ENCODE measurements at places on chromosomes 12 and 14.

GRCh38 chr14:104090071-104090748, 4.7 kb downstream of the ASPG start:
- DNase-seq, result no peak

- DNase-seq, result no peak
Measured at GRCh38 chr14:62081951-62082350, 319.7 kb downstream of the SNAPC1 start.

DNA sequence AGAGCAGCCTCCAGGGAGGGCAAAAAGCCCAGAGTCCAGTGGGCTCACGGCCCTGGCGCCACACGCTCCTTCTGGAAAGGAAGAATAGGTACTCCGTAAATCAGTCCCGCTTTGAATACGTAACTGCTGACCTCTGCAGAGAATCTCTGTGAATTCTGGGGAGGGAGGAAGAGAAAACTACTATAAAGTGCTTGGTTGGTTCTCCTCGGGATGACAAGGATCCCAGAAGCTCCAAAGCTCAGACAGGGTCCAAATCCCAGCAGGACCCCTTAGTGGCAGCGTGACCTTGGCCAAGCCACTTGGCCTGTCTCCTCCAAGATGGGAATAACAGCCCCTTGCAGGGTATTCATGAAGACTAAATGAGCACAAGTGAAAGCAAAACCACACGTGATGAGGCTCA, 31.7 kb downstream of the ANO2 start:
- no peak for DNase-seq

GRCh38 chr12:102759466-102759865, 157.6 kb downstream of the PAH start:
- DNase-seq, result no peak

GRCh38 chr14:61803755-61804154, 41.5 kb downstream of the SNAPC1 start:
- no peak for DNase-seq

DNA sequence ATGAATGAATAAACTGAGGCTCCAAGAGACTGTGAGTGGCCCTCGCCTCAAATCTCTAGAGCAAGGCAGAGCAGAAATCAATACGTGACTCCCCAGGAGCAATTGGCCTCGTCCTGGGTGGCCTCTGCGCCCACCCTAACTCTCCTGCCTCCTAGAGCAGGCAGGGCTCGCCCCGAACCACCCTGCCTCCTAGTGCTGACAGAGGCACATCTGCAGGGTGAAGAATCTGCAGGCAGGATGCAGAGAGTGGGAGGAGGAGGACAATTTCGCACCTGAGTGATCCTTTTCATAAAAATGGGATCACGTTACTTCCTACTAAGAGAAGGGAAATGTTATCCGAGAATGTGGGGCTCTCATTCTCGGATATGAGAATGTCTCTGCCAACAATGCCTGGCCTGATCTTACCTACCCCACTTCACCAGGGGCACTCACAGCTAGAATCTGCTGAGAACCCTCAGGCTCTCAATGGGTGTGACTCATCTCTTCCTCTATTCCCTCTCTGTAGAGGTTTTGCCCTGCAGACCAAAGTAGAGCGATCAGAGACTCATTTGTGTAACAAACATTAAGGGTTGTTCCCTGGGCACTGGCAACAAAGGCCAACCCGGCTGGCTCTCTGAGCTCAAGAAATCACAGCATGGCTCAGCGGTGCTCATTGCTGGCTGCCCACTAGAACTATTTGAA, 61.7 kb upstream of the BCL2L14 start:
- DNase-seq, result peak; percentile 87

- DNase-seq, result no peak
Measured at GRCh38 chr14:51284241-51284640, 44.2 kb downstream of the TMX1 start.

DNA sequence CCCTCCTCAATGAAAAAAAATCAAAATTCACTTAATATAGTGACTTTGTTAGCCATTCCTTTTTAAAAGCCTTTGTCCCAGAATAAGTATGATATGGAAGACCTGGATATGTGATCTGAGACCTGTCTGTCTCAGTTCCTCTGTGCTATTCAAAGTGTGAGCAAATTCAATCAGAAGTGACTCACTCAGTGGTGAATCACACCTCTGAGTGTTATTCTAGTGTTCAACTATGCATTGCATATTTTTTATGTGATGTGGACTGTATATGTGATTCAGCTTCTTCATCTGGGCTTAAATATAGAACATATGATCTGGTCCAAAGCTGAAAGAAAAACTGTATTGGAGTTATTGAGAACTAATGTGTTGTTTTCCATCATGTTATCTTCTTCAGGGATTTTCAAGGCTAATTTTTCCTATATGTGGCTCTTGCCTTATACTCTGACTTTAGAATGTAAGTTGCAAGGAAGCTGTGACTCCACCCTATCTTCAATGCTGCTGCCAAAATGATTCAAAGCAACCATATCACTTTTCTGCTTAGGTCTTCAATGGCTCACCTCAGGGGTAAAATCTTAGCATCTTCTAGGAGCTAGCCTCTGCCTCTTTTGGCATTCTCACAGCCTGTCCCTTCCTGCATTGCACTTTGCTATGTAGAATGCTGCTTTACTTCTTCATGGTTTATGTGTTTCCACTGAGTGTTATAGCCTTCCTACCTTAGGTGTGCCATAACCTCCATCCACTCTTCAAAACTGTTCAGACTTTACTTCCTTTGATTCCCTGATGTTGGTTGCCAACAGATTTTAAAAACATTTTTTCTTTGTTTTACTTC, 169.8 kb downstream of the OTOGL start:
- DNase-seq, result no peak

DNA sequence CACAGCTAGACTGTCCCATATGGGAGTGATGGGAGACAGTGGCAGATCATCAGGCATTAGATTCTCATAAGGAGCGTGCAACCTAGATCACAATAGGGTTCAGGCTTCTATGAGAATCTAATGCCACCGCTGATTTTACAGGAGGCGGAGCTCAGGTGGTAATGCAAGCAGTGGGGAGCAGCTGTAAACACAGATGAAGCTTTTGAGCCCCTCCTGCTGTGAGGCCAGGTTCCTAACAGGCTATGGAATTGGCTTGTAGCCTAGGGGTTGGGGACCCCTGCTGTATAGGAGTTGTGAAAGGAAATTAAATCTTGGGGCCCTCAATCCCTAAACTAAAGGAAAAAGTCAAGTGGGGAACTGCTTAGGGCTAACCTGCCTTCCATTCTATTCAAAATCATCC, 29.6 kb downstream of the ADIPOR2 start:
- DNase-seq, result no peak

DNA sequence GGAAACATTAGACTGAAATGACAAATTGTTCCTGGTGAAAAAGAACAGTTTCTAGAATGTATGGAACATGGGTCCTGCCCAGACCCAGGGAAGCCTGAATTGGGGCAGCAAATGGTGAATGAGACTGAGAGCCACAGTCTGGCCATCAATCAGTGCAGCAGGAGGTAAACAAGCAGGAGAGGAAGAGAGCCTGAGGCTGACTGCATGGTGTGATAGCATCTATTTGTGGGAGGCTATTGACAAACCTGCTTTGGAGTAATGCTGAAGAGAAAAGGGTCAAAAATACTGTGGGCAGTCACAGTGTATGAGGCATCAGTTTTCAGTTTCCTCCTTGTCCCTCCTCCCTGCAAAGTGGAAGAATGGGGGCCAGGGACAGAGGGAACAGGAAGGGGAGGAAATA, 136.8 kb downstream of the ANKS1B start:
- DNase-seq, result no peak

GRCh38 chr12:98861251-98861650, 216.2 kb downstream of the APAF1 start:
- DNase-seq, result no peak

GRCh38 chr14:94181835-94182234, 7.7 kb downstream of the PPP4R4 start:
- no peak for DNase-seq

DNA sequence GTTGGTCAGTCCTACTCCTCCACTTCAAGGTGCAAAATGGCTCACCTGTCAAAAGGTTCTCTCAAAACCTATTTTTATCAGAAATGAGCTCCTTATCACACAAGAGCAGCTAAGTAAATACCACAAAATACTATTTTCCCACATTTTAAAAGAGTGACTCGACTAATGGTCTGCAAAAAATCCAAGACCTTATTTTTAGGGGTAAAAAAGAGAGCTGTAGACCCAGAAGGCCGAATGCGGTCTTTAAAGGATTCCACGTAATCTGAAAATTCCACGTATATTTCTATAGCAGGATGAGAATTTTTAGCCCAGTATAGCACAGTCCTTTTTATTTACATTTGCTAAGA, 3.8 kb downstream of the C14orf93 start:
- no peak for DNase-seq

- DNase-seq, result no peak
Measured at GRCh38 chr12:108681317-108681716, 47.6 kb upstream of the SELPLG start.

DNA sequence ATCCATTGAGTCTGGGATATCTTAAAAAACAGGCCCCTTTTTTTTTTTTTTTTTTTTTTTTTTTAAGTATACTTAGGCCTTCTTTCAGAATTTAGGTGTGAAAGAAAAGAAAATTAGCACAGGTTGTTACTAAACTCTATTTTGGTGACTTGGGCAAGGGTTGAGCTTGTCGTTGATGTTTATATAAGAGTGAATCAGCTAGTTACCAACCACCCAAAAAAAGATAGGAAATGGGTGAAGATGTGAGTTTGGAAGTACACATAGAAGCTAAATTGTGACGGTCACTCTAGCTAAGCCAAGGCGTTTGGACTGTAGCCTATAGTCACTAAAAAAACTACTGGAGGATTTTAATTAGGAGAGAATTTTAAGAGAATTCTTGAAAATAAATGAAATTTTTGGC, 1247.2 kb downstream of the AACS start:
- no peak for DNase-seq

- no peak for DNase-seq
Measured at GRCh38 chr12:95607642-95608041, 56.4 kb upstream of the USP44 start.

DNA sequence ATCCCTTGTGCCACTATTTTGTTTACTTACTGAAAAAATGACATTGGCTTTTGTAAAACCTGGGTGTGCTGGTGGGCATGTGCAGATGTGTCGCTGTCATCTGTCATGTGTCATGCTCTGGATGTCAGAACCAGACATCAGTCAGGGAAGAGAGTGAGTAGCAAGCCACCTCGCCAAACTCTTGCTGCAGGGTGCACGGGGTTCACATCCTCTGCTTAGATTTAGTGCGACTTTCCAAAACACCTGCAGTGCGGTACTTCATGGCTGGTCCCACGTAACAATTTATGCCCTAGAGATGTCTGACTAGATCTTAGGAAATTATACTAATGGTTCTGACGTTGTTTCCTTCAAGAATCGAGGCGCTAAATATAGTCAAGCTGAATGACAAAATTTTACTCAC, 106.7 kb downstream of the CRADD start:
- DNase-seq, result no peak

- no peak for DNase-seq
Measured at GRCh38 chr14:20197459-20197858, 6.8 kb downstream of the OR11G2 start.

GRCh38 chr12:7061138-7061537, 620 bp downstream of the C1S start:
- no peak for DNase-seq

GRCh38 chr14:41137741-41138140, 468.9 kb upstream of the LRFN5 start:
- DNase-seq, result no peak

- no peak for DNase-seq
Measured at GRCh38 chr14:21275261-21275858, 4.5 kb upstream of the RPGRIP1 start.
